ENCODE measurements at places on chromosomes 11 and 22.

DNA sequence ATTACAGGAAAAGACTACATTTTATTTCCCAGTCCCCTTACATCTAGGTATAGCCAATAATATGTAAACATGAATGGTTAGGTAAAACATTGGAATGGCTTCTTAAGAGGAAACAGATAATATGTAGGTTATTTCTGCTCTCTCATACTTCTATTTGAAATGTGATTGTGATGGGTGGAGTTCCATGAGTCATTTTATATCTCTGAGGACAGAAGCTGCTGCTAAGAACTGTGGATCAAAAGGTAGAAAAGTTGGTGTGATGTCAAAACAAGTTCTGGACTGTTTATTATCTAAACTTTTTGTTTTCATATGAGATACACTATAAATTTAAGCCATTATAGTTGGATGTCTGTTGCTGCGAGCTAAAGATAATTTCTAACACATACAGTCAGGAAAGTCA, 799.4 kb upstream of the TENM4 start:
- DNase-seq: no peak

DNA sequence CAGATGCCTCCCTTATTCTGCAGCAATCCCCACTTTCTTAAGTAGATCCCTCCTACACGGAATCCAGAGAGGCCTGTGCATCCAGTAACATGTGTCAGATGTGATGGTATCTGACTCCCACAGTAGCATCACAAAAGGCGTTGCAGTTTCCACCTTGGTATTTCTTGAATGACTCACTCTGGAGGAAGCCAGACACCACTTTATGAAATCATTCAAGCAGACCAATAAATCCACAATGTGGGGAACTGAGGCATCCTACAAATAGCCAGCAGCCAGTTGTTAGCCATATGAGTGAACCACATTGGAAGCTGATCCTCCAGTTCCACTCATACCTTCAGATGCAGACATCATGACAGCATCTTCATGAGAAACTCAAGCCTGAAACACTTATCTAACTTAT, 798.1 kb downstream of the OPCML start:
- DNase-seq: no peak

GRCh38 chr11:121661880-121662486, 209.2 kb upstream of the SORL1-AS1 start:
- no peak for DNase-seq

DNA sequence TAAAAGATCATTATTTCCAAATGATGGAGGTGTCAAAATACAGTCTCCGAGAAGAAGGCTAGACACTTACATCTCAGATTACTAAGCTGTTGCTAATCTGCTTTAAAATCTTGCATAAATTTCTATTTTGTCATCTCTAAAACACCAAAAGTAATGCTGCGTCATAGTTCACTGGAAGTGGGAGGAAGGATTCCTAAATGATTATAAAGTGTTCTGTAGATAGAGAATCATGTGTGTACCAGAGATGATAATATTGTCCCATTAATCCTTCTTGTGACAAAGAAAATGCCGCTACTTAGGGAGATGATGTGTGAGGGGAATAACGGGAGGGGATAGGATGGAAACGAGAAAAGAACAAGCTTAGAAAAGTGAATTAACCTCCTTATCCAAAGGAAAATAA, 268.6 kb downstream of the JRKL start:
- no peak for DNase-seq

- DNase-seq: no peak
These were observed 605.0 kb upstream of the CADM1 start for GRCh38 chr11:116109228-116109627.

DNA sequence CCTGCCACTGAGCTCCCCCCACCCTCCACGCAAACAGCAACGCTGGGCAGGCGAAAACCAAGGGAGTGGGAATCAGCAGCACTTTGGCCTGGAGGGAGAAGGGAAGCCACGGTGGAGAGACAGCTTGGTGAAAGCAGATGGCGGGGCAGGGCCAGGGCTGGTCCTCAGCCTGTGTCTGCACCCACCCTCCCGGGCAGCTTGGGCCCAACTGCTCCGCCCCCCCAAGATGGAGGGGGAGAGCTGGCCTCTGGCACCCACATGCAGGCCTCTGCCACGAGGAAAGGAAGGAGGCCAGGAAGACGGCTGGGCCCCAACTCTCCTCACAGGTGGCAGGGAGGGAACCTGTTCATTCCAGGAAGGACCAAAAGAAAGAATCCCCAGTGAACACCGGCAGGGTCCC, 17.8 kb downstream of the MAFF start:
- DNase-seq: no peak

DNA sequence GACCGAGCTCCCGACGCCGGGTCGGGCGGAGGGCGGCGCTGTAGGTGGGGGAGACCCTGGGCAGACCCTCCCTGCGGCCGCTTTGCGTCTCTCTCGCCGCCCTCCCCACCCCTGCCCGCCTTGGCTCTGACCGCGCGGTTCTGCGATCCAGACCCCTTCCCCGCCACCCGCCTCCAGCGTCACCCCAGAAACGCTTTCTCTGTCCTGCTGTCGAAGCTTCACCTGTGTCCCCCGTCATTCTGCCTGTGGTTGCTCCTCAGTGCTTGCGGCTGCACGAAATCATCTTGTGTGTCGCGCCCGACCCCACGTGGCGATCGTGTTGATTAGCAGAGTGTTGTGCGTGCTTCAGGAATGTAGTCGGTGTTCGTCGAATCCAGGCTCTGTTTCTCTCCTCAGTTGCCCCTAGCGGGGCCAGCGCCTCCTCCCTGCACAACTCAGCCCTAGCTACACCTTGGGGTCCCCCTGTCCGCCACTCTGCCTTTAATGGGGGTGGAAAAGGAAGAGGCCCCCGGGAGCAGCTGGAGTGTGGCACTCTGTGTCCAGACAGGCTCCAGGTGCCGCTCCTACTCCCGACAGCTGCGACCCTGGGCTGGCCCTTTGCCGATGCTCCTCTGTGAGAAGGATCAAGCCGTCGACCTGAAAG, 851 bp downstream of the PTDSS2 start:
- peak; percentile 54 for DNase-seq

GRCh38 chr11:74380746-74381439, 17.3 kb downstream of the PGM2L1 start:
- DNase-seq: no peak

DNA sequence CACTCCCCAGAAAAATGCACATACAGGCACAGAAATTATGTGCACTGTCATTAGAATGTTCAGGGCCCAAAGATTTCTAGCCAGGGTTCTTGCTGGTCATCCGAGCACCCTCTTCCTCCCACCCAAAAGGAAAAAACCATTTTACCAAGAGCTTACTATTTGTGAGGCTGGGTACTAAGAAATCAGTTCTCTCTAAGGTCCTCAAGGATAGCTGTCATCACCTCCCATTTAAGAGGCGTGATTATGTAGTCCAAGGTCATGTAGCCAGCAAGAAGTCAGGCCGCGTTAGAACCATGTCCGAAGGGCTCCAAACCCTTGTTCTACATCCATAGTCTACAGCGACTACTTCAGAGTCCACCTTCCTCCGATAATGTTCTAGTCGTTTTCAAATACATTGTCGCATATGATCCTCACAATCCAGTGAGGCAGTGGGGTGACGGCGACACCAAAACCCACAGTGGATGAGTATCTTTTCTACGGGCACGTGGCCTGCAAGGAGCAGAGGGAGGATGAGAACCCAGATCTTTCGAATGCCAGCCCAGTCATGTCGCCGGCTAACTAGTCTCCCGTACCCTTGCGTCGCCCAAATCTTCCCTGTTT, 634 bp downstream of the TIMM8B start:
- peak; percentile 13 for DNase-seq

- DNase-seq: no peak
These were observed 7.9 kb downstream of the RGL4 start for GRCh38 chr22:23698673-23699235.

DNA sequence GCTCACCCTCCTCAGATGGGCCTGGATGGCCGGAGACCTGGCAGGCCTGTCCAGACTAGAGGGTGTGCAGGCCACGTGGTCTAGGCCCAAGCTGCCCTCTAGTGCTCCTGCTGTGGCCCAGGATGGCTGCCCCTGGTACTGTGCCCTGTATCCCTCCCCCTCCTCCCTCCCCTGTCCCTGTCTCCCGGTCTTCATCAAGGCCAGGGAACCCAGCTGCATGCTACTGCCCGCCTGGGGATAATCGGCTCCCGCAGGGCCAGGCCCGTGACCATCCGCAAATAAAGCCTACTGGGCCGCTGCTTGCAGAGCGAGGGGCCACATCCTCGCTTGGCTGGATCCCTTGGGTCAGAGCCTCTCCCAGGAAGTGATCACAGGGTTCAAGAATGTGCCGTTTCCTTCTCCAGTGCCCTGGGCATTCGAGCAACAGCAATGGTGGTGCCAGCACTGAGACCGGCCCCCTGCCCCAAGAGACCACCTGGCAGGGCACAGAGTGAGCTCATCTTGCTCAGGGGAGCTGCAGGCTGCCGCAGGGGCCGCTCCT, 51.1 kb downstream of the WNT7B start:
- DNase-seq: no peak

Measured in activated naive CD8-positive, alpha-beta T cell treated with anti-CD3 and anti-CD28 coated beads, Interleukin-2, amount 50 U/mL, for 16 hours (primary cell).